Substantia nigra (tissue), 51 donors: ENCODE measurements at places on chromosomes 2 and 18.

GRCh38 chr2:163248376-163249253, 410.0 kb upstream of the KCNH7 start:
- no peak for DNase-seq

DNA sequence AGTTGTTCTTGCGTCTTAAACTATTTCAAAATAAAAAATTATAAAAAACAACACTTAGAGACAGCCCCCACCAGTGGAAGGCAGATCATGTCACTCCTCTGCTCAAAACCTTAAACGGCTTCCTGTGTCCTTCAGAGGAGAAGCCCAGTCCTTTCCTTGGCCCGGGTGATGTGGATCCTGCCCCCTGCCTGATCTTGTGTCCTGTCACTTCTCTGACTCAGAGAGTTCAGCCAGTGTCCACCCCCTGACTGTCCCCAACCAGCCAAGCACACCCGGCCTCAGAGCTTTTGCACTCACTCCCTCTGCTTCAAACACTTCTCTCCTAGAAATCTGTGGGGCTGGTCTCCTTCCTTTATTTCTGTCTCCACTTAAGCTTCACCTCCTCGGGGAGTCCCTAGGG, 35.4 kb downstream of the TOGARAM2 start:
- DNase-seq: no peak

DNA sequence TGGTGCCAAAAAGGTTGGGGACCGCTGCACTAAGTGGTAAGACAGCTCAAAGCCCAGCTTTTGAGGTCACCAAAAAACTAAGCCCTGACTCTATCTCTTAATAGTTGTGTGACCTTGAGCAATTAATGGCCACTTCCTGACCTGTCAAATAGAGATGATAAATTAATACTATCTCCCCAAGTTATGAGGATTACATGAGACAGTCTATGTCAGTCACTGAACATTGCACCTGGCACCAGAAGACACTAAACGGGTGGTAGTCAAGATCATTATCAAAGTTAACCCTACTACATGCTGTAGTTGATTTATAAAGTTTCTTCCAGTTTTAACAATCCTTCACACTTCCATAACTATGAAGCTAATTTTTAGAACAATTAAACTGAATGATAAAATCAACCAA, 36.5 kb downstream of the STPG4 start:
- no peak for DNase-seq

DNA sequence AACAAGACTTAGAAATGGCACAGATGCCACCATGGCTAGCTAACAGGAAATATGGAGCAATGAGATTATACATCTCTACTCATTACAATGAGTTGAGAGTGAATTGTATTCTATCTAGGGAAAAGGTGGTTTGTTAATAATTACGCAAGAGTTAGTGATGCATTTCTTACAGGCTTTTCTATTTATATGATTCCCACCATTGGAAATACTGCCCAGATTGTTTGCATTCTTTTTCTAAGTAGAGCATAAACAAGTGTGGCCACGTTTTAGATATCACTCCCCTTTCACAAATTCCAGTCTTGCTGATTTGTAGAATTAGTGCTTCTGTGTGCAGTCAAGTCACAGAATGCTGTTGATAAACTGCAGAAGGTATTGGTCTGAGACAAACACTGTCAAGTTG, 56.6 kb downstream of the ZNF804A start:
- DNase-seq: no peak

- DNase-seq: no peak
Measured at GRCh38 chr2:197130318-197130717, 180.3 kb downstream of the ANKRD44 start.

- no peak for DNase-seq
Measured at GRCh38 chr2:206520450-206520849, 77.1 kb downstream of the ADAM23 start.

GRCh38 chr2:29123617-29124349, 8.6 kb downstream of the CLIP4 start:
- DNase-seq: no peak

DNA sequence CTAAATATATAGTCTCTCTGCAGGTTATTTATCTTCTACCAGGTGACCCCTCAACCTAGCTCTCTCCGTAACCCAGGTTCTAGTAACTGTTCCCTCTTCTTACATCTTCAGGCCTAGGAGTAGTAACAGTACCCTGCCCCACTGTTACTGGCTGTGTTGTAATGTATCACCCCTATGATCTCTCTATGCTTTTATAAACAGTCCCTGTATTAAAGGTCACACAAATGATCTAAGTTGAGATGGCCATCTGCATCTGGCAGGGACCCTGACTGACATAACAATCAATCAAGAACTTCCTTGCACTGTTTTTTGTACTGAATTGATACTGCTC, 219.7 kb upstream of the STK17B start:
- no peak for DNase-seq

- no peak for DNase-seq
Measured at GRCh38 chr2:96842600-96842999, 1.2 kb downstream of the ANKRD23 start.

GRCh38 chr2:135582383-135582782, 51.1 kb downstream of the R3HDM1 start:
- no peak for DNase-seq

DNA sequence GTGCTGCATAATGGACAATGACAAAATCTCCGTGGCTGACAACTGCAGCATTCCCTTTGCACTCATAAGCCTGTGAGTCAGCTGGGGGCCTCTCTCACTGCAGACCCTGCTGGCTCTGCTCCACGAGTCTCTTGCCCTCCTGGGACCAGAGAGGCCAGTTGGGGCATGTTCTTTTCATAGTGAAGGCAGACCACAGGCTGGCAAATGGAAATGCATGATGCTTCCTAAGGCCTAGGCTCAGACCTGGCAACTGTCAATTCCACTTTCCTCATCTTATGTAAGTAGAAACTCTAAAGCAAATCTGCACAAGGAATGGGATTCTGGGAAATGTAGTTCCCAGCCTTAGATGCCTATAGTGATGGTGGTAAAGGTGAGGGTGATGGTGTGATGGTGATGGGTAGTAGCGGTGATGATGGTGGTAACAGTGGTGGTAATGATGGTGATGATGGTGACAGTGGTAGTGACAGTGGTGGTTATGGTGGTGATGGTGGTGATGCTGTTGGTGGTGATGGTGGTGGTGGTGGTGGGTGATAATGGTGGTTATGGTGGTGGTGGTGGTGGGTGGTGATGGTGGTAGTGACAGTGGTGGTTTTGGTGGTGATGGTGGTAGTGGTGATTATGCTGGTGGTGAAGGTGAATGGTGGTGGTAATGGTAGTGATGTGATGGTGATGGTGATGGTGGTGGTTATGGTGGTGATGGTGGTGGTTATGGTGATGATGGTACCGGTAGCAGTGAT, 185.8 kb upstream of the ARL4C start:
- DNase-seq: no peak

DNA sequence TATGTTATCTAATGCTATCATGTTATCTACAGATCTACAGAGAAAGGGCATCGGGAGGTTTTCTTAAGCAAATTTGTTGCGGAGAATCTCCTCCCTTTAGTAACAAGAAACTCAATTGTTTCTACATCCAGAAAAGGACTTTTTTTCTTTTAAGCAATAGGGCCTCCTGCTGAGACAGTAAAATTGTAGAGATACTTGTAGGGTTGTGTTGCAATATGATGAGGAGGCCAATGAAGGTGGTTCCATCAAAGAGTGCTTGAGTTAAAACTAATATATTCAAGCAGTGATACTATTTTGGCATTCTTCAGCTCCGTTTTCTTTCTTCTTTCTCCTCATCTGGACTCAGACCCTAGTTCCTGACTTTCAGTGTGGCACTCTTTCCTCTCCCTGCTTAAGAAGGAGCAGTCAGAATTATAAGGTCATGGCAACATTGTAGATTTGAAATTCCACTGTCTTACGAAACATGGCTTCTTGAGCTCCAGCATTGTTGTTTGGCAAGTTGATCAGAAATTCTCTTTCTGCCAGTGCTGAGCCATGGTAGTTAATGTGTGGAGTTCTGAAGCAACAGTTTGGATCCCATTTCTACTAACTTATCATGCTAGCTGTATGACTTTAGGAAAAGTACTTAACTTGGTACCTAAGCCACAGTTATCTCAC, 202.0 kb upstream of the SLC14A2 start:
- DNase-seq: no peak

- DNase-seq: no peak
Measured at GRCh38 chr2:211599146-211599545, 939.5 kb downstream of the ERBB4 start.

GRCh38 chr2:16775899-16776231, 110.2 kb upstream of the CYRIA start:
- DNase-seq: no peak
